MM.1S (cell line): ENCODE measurements at places on chromosomes 3 and 15.

DNA sequence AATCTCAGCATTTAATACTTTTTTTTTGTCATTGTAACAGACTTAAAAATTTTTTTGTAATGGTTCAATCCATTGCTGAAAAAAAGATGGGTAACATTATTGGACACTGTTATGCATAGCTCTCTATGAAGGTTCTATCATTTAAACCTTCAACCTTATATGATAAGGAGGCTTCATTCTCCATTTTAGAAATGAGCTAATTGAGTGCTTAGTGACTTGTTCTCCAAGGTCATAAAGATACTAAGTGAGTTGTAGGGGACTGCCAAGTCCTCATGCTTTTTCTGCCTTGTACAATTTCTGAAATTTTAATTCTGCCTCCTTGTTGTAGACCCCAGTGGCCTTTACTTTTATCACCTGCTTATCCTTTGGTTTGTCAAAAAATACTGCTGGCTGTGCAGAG is 56.7 kb downstream of the MGA start:
- no peak for DNase-seq

- DNase-seq = no peak
These were observed 47.8 kb downstream of the SLC41A3 start for GRCh38 chr3:126036056-126036549.

DNA sequence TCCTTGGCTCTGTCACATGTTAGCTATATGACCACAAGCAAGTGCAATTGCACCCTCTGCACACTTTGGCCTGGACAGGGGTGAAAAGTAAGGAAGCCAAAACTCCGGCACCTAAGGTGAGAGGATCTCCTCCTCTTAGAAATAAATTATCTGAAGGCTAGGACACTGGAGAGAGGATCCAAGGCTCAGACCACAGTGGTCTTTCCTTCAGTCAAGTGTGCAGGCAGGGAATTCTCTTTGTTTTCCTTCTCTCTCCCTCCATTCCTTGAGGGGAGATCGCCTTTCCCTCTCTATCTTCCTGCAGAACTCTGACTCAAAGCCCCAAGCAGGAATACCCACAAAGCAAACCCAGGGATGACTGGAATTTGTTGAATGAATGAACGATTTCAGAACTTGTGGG is 3.1 kb upstream of the MEGF11 start:
- no peak for DNase-seq

- DNase-seq = no peak
These were observed 121.2 kb upstream of the NR2F2 start for GRCh38 chr15:96209285-96209735.
